ENCODE measurements at places on chromosomes 2 and 18.

- DNase-seq: no peak
Observed at GRCh38 chr18:75010278-75010677, 198.7 kb downstream of the PTGR3 start.

- DNase-seq: no peak
Observed at GRCh38 chr18:55240978-55241377, 281.7 kb upstream of the CCDC68 start.

DNA sequence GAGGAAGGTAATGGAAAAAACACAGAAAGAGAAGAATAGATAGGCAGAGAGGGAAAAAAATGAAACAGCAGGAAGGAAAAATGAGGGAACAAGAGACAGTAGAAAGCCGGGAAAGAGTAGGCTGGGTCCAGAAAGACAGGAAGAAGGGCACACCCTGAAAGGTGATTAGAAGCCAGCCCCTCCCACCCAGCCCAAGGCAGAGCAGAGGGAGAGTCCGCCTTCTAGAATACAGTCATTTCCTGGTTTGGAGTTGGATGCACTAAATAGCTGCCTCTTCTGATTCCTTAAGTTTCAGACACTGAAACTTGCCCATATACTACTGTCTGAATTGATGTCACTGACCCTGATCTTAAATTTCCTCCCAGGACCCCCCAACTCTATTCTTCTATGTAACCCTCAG lies 17.9 kb upstream of the DSG3 start:
- DNase-seq: no peak

DNA sequence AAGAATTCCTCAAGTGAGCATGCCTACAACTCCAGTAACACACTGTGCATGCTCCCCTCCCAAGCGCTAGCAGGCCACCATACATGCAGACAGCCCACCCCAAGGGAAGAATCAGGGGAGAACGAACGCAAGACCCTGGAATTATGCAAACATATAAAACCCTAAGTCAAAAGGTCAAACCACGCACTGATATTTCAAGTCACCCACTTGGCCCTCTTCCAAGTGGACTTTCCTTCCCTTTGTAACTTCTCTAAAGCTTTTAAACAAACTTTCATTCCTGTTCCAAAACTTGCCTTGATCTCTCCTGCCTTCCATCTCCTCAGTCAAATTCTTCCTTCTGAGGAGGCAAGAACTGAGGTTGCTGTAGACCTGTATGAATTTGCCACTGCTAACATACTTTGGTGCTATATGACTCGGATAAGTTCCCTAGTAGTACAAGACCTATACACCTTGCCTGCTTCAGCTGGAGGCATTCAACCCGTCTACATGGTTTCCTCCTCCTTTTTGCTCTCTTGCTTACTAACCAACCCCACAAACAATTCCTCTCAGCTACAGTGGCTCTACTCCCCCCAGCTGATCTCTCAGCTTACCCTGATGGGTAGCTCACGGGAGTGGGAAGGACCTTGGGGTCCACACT lies 11.1 kb upstream of the RPIA start:
- no peak for DNase-seq

DNA sequence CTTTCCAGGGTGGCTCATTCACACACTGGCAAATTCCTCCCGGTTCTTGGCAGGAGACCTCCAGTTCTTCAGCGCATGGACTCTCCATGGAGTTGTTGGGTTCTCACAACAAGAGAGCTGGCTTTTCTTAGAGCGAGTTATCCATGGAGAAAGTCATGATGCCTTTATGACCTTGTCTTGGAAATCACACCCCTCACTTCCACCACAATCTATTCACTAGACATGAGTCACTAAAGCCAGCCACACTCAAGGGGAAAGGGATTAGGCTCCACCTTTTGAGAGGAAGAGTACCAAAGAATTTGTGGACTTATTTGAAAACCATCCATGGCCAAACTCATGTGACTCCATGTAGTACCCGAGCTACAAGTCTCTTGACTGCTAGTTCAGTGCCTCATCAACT lies 160.5 kb downstream of the SETBP1 start:
- no peak for DNase-seq

- DNase-seq: no peak
Observed at GRCh38 chr2:232817756-232818155, 41.4 kb upstream of the KCNJ13 start.

DNA sequence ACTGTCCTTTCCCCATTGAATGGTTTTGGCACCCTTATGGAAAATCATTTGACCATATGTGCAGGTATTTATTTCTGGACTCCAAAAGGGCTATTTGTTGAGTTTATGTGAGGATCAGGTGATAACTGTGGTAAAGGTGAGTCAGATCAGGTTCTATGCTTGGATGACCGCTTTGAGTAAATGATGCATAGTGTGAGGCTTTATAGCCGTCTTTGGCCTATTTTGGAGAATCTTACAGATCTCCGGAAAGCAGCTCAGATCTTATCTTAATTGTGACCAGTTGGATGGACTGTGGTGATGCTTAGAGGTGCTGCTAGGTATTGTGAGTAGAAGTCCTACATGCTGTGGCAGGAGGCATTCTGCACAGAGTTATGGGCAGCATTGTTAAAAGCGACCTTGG lies 126.2 kb downstream of the METTL8 start:
- no peak for DNase-seq

DNA sequence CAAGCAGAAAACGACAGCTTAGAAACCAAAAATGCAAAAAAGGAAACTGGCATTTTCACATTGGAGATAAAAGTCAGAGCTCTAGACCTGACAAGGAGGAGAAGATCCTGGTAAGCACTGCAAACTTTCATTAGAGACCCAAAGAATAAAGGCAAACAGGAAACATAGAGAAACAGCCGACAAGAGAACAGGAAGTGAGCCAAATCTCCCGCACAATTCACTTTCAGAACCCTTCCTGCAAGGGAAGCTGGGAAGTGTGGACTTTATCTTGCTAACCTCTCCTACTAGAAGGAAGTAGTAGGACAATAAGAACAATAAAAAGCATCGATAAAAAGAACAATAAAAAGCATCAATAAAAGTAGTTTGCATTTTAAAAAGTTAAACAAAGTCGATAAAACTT lies 417.8 kb upstream of the SPHKAP start:
- no peak for DNase-seq

GRCh38 chr2:121825003-121825950 lies 69.8 kb downstream of the TSN start:
- no peak for DNase-seq

- DNase-seq: no peak
Observed at GRCh38 chr2:8609357-8609811, 72.5 kb upstream of the ID2 start.

DNA sequence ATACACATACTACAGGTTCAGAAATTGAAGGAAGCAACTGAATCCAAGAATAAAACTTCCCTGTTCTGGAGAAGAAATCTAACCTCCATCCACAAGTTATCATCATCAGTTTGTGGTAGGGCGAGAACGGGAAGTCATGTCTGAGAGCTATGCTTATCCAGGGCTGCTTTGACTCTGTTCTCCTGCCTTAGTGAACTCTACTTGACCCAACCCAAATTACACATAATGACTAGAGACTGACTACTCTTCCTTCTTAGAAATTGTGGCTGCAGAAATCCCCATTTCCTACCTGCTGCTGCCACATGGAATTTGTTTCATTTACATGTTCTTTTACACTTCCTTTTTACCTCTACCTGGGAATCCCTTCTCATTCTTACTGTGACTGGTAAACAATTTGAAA lies 1102.6 kb upstream of the PIK3C3 start:
- DNase-seq: no peak

DNA sequence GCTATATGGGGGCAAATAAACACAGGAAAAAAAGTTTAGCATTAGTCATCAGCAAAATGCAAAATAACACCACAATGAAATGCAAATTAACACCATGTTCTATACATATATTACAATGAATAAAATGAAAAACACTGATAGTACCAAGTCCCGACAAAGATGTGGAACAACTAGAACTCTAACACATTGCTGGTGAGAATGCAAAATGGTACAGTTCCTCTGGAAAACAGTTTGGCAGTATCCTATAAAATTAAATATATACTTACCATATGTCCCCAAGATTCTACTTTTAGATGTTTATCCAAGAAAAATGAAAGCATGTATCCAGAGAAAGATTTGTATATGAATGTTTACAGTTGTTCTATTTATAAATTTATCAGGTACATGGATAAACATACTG lies 198.9 kb downstream of the NRXN1 start:
- DNase-seq: no peak

GRCh38 chr18:13543144-13543543 lies 183.2 kb downstream of the FAM210A start:
- DNase-seq: no peak

- no peak for DNase-seq
Observed at GRCh38 chr2:15460112-15460620, 101.0 kb downstream of the NBAS start.

- DNase-seq: peak; percentile 52
Observed at GRCh38 chr2:217789003-217789735, 213.6 kb downstream of the TNS1 start.

DNA sequence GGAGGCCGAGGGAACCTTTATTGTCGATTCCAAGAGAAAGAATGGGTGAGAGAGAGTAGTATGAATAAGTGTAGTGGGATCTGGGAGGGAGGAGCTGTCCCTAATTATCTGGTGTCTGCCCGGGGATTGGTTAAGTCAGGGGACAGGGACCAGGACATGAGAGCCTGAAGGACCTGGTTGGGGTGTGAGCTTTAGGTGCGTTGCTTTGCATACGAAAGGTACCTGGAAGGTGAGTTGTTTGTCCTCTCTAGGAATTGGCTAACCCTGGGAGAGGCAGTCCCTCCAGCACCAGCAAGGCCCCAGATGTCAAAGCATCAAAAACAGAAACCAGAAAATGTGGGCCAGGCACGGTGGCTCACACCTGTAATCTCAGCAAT lies 48.1 kb upstream of the RPL31 start:
- DNase-seq: no peak

DNA sequence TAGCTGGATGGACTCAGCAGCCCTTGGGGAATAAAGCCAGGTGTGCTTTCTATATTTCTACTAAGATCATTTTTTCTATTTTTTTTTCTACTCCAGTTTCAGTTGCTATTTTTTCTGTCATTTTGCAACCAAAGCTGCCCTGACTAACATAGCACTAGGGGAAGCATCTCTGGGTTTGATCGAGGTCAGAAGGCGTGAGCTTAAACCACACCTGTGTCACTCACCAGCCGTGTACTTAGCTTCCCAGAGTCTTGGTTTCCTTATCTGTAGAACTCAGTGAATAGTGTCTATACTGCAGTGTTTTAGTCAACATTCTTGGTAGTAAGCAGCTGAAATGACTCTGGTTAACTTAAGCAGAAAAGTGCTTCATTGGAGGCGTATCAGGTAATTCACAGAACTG lies 489.6 kb upstream of the SPRED2 start:
- no peak for DNase-seq

GRCh38 chr18:331221-331821 lies 63.5 kb upstream of the THOC1 start:
- DNase-seq: no peak

GRCh38 chr2:226423498-226423960 lies 376.1 kb downstream of the IRS1 start:
- peak; percentile 28 for DNase-seq

GRCh38 chr18:23825978-23826405 lies 136.7 kb downstream of the LAMA3 start:
- no peak for DNase-seq

DNA sequence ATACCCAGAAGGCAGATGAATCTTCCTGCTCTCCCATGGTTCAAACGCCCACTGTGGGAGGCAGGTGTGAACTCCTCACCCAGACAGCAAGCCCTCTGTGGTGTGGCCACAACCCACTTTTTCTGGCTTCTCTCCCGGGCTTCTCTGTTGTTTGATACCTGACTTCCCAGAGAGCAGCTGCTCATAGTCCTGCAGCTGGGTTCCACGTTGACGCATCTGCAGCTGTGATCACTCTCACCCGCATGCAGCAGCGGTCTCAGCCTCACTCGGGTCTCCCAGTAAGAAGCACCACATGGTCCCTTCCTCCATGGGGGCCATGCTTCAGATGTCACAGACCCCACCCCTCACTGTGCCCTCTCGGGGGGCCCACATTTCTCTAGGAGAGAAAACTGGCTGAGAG lies 3.5 kb downstream of the ASPRV1 start:
- DNase-seq: no peak

- DNase-seq: no peak
Observed at GRCh38 chr2:229417176-229417575, 146.1 kb upstream of the PID1 start.

- no peak for DNase-seq
Observed at GRCh38 chr2:64012115-64012514, 7.1 kb downstream of the VPS54 start.

GRCh38 chr2:124333784-124334183 lies 308.7 kb downstream of the CNTNAP5 start:
- DNase-seq: no peak

DNA sequence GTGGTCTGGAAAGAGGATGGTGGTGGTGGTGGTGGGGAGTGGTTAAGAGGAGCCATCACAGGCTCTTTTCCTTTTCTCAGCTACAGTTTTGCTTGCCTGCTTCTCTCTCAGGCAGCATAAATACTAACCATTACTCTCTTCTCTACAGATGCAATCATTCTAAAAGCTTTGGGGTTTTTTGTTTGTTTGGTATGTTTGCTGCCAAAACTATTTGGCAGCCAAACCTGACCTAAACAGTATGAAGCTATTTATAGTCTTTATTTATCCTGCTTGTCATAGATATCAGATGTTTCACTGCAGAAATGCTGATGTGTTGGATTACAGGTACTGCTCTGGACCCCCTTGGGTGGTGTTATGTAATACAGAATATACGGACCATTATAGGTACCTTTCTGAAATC lies 15.3 kb downstream of the SIX3 start:
- no peak for DNase-seq

DNA sequence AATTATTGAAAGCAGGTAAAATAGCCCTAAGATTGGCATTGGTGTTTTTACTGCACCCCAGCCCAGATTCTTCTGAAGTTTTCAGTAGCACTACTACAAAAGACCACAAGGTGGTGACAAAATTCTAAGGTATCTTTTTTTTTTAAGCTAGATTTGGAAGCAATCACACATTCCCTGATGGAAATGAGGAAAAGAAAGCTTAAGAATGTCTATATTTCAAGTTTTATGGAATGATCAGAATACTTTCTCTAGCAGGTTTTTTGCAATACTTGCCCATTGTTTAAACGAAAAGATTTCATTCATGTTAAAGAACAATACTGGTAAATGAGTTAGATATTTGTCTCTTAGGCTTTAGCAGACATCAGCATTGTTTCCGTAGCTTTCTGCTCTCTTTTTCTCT lies 32.1 kb upstream of the ZNF638 start:
- no peak for DNase-seq

DNA sequence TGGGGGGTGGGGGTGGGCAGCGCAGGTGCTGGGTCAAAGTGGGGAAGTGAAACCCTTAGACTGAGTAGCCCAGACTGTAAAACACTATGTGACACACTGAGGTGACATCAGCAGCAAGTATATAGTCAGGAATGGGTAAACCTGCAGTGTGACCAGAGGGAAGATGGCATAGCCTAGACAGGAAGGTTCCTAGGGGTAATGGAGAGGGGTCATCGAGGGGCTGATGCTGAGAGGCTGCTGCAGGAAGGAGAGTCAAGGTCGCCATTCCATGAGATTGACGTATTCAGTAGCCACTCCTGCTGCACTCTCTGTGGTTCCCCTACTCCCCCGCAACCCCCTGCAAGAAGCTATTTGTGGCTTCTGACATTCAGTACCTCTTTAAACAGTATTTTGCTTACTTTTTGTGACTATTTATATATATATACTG lies 111.7 kb downstream of the CHST9 start:
- no peak for DNase-seq

GRCh38 chr2:190271783-190272456 lies 47.7 kb downstream of the HIBCH start:
- no peak for DNase-seq

GRCh38 chr2:105553538-105554196 lies 154.8 kb upstream of the FHL2 start:
- DNase-seq: no peak

GRCh38 chr2:158113741-158114295 lies 12.1 kb downstream of the UPP2 start:
- no peak for DNase-seq
